Thoracic aorta (tissue), 2 donors: ENCODE measurements at places on chromosomes 1 and 21. TPM values are rescaled to one million over a fixed set of nuclear protein-coding genes. Genes with fewer than 3 reads are reported as not detected.

GRCh38 chr1:213123536-213123935 is 72.5 kb downstream of the RPS6KC1 start:
- no peak overlapping the region for H3K27ac ChIP-seq
- H3K27me3 ChIP-seq, result no peaks in the 10 kb centered on the region

GRCh38 chr1:78996791-78997190 is 9.7 kb downstream of the ADGRL4 start:
- H3K36me3 ChIP-seq, result no peaks in the 10 kb centered on the region
- no peak overlapping the region for H3K27ac ChIP-seq
- no peak overlapping the region for H3K4me3 ChIP-seq

- no peaks in the 10 kb centered on the region for H3K27me3 ChIP-seq
- H3K27ac ChIP-seq, result no peak overlapping the region
- no peaks in the 10 kb centered on the region for H3K36me3 ChIP-seq
- H3K4me1 ChIP-seq, result peaks cover 13% of the 10 kb centered on the region
- peak overlapping the region; percentile 95 for H3K4me3 ChIP-seq
Observed at GRCh38 chr1:202806845-202807450, 1.3 kb downstream of the KDM5B start.

- H3K27me3 ChIP-seq, result no peaks in the 10 kb centered on the region
- H3K36me3 ChIP-seq, result no peaks in the 10 kb centered on the region
- no peaks in the 10 kb centered on the region for H3K4me1 ChIP-seq
Observed at GRCh38 chr1:178716111-178716510, 8.9 kb upstream of the RALGPS2 start.

- no peaks in the 10 kb centered on the region for H3K4me1 ChIP-seq
- no peak for DNase-seq
Observed at GRCh38 chr1:18603212-18603852, 27.3 kb upstream of the PAX7 start.

DNA sequence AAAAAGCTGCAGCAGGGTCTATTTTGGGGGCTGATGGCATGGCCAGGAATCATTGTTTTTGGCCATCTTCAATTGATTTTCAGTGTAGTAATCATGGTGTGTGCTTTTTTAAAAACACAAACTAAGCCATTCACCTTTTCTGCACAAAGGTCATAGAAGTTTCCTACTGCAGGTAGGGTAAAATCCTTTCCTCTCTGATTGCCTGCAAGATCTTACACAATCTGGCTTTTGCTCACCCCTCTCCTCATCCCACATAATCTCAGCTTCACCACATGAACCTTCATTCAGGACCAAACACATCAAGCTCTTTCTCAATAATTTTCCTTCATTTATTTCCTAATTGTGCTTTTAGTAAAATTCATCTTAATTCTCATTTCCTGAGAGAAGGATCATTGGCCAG is 38.3 kb upstream of the GBP5 start:
- H3K36me3 ChIP-seq, result no peaks in the 10 kb centered on the region
- H3K27ac ChIP-seq, result no peak overlapping the region
- H3K4me3 ChIP-seq, result peak overlapping the region; percentile 10
- no peaks in the 10 kb centered on the region for H3K27me3 ChIP-seq
- H3K4me1 ChIP-seq, result peaks cover 23% of the 10 kb centered on the region

GRCh38 chr1:225897595-225898514 is 8.9 kb upstream of the LEFTY1 start:
- no peak overlapping the region for H3K4me3 ChIP-seq
- no peaks in the 10 kb centered on the region for H3K27me3 ChIP-seq
- no peak overlapping the region for H3K27ac ChIP-seq
- no peaks in the 10 kb centered on the region for H3K36me3 ChIP-seq
- no peak for DNase-seq

- no peak overlapping the region for H3K4me3 ChIP-seq
- peaks cover 7% of the 10 kb centered on the region for H3K36me3 ChIP-seq
- DNase-seq, result no peak
- H3K4me1 ChIP-seq, result peaks cover 21% of the 10 kb centered on the region
- no peak overlapping the region for H3K27ac ChIP-seq
Observed at GRCh38 chr1:161157867-161158266, 1.4 kb upstream of the USP21 start.

DNA sequence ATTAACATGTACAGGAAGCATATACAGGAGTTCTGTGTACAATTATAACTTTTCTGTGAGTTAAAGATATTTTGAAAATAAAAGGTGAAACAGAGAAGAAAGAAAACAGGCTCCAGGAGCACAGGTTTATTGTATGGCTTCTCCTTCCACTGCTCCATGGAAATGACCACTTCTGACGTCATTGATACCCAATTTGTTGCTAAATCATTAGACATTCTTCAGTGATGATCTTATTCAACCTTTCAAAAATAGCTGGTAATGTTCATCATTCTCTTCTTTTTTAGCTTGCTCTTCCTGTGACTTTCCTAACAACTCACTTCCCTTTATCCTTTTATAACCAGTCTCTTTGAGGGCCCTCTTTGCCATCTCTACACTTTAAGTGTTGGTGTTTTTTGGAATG is 77.8 kb downstream of the KCNK2 start:
- no peak overlapping the region for H3K27ac ChIP-seq
- H3K4me1 ChIP-seq, result no peaks in the 10 kb centered on the region
- no peak overlapping the region for H3K4me3 ChIP-seq
- H3K36me3 ChIP-seq, result no peaks in the 10 kb centered on the region
- H3K27me3 ChIP-seq, result no peaks in the 10 kb centered on the region

DNA sequence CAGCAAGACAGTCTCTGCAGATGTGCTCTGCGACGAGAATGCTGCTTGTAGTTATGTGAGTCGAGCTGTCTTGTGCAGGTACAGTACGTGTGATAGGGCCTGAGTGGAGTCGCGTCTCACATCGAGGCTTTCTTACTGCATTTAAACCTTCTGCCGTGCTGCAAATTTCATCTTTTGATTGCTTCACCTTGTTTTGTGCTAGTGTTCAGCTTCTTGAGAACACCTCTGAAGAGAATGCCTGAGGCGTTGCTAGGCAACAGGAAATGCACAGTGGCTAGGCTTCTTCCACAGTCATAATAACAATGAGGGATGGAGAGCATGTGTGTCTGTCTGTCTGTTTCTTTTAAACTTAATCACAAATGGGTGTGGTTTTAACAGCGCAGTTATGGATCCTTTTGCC is 52.9 kb downstream of the MRPS6 start:
- peaks cover 97% of the 10 kb centered on the region for H3K4me1 ChIP-seq
- H3K36me3 ChIP-seq, result peaks cover 4% of the 10 kb centered on the region
- DNase-seq, result no peak
- no peaks in the 10 kb centered on the region for H3K27me3 ChIP-seq
- H3K4me3 ChIP-seq, result no peak overlapping the region

DNA sequence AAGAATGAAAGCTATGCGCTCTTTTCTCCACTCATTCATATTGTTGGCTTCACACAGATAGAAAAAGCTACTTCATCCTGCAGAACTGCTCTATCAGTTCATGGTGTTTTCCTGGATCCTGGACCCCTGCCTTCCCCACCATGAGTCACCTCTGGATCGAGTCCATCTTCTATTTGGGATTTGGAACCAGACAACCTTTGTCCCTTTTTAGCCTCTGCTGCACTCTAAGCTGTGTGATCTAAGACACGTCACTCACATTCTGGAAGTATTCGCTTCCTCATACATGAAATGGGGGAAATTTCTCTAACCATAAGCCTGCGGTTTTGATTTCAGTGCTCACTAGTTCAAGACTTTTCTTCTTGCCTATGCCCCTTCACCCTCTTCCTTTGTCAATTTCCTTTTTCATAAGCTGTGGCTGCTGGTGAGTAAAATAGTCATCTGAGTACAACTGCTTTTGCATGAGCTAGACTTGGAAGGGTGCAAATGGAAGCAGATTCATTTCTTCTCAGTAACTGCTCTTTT is 14.1 kb upstream of the DEGS1 start:
- H3K27ac ChIP-seq, result peak overlapping the region; percentile 72
- H3K4me1 ChIP-seq, result peaks cover 11% of the 10 kb centered on the region
- H3K27me3 ChIP-seq, result no peaks in the 10 kb centered on the region
- peak overlapping the region; percentile 2 for H3K4me3 ChIP-seq

- H3K27me3 ChIP-seq, result no peaks in the 10 kb centered on the region
- peaks cover 87% of the 10 kb centered on the region for H3K4me1 ChIP-seq
- no peak for DNase-seq
- H3K4me3 ChIP-seq, result no peak overlapping the region
- peak overlapping the region; percentile 82 for H3K27ac ChIP-seq
Observed at GRCh38 chr1:27542463-27543273, 52.7 kb upstream of the WASF2 start.

- no peak overlapping the region for H3K4me3 ChIP-seq
- no peaks in the 10 kb centered on the region for H3K36me3 ChIP-seq
- no peaks in the 10 kb centered on the region for H3K27me3 ChIP-seq
- no peak for DNase-seq
- no peaks in the 10 kb centered on the region for H3K4me1 ChIP-seq
- H3K27ac ChIP-seq, result no peak overlapping the region
Observed at GRCh38 chr1:175665616-175666015, 77.8 kb downstream of the TNR start.

GRCh38 chr21:28485301-28486022 is 507.2 kb downstream of the LTN1 start:
- H3K27ac ChIP-seq, result peak overlapping the region; percentile 73
- no peak overlapping the region for H3K4me3 ChIP-seq
- H3K27me3 ChIP-seq, result no peaks in the 10 kb centered on the region
- peaks cover 26% of the 10 kb centered on the region for H3K4me1 ChIP-seq
- H3K36me3 ChIP-seq, result no peaks in the 10 kb centered on the region
- DNase-seq, result no peak

DNA sequence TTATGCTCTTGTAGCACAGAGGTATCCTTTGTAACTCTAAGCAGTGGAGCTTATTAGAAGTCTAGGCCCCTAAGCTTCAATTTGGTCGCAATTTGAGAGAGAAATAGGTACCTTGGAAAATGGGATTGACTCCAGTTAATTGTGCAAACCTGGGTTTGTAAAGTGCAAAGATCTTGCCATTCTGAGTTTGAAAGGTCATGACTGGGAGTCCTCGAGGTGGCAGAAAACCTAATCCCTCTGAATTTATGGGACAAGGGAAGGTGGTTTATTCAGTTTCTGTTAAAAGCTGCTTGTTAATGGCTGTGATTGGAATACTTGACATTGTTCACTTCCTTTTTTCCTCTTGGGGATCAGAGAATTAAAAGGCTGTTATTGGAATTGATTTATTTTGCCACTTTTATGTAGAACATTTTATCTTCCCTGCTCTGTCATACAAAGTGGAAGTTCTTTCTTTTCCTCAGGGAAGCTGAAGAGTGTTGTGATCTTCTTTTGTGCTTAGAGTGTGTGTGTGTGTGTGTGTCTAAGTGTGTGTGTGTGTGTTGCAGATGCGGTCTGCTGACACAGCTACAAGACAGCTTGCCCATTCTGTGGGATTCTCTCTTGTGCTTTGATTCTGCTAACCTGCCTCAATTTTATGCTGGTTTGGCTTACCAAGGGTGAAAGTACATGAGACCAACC is 144.5 kb downstream of the SPATA46 start:
- DNase-seq, result no peak
- H3K27ac ChIP-seq, result no peak overlapping the region
- H3K4me1 ChIP-seq, result peaks cover 10% of the 10 kb centered on the region

GRCh38 chr1:56566061-56566744 is 13.2 kb downstream of the PLPP3 start:
- peaks cover 15% of the 10 kb centered on the region for H3K4me1 ChIP-seq
- H3K27me3 ChIP-seq, result no peaks in the 10 kb centered on the region
- DNase-seq, result no peak
- H3K4me3 ChIP-seq, result no peak overlapping the region
- no peaks in the 10 kb centered on the region for H3K36me3 ChIP-seq
- no peak overlapping the region for H3K27ac ChIP-seq

GRCh38 chr1:30376054-30376697 is 347.2 kb downstream of the MATN1 start:
- DNase-seq, result no peak
- H3K4me1 ChIP-seq, result no peaks in the 10 kb centered on the region
- no peaks in the 10 kb centered on the region for H3K36me3 ChIP-seq
- H3K4me3 ChIP-seq, result no peak overlapping the region
- no peak overlapping the region for H3K27ac ChIP-seq

GRCh38 chr1:155064111-155064831 is 731 bp downstream of the EFNA4 start:
- H3K27ac ChIP-seq, result no peak overlapping the region
- peaks cover 4% of the 10 kb centered on the region for H3K36me3 ChIP-seq
- peaks cover 35% of the 10 kb centered on the region for H3K4me1 ChIP-seq
- DNase-seq, result no peak

DNA sequence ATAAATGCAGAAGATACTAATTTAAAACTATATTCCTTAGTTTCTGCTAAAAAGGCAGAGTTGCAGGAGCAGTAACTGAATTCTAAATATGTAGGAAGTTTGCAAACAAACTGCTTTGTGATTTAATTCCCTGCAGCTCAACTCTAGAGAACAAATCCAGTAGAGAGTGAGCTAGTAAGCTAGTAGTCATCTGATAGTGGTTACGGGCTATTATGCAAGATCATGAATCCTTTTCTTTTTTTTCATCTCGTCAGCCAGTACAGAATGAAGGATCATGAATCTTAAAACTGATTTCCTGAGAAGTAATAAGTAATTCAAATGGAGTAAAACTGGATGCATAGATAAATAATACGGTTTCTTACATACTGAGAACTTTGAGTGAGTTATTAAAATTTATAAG is 3.3 kb downstream of the DPH5 start:
- H3K4me3 ChIP-seq, result no peak overlapping the region
- DNase-seq, result no peak
- H3K36me3 ChIP-seq, result no peaks in the 10 kb centered on the region

DNA sequence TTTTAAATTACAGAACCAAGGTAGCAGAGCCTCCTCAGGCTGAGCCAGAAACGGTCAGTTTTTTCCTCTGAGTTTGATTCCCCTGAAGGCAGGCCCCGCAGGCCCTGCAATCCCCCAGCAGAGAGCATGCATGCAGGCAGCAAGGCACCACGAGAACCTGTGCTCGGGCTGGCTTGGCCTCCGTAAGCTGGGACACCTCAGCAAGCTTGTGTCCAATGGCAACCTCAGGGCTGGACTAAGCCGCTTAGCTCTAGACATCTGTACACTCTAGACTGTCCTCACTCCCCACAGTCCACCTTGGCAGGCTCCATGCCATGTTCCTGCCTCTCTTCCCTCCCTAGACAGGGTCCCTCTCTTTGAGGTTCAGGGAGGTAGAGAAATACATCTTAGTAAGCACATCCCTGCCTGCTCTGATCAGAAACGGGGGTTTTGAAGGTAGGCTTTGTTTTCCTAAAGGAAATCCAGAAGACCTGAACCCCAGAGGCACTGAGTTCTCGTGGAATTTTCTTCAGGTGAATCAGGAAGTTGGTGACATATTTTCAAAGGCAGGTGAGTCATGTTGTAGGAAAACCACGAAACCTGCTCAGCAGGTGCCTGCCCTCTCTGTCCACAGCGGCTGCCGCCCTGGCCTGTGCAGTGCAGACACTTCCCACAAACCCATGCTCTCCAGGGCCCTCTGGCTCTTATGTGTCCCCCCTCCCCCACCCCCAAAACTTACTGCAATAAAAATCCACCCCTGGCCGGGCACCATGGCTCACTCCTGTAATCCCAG is 7.0 kb downstream of the TMEM63A start:
- H3K27ac ChIP-seq, result no peak overlapping the region
- no peaks in the 10 kb centered on the region for H3K27me3 ChIP-seq
- peaks cover 36% of the 10 kb centered on the region for H3K4me1 ChIP-seq

The GBP5 gene
- 7.3 TPM for total RNA-seq

The CR2 gene
- not detected for total RNA-seq

The UBE2Q1 gene
- total RNA-seq, result 49.5 TPM

The BSND gene
- total RNA-seq, result not detected

The TEX35 gene
- not detected for total RNA-seq

The SYT14 gene
- not detected for total RNA-seq

The C1orf122 gene
- 33.9 TPM for total RNA-seq

The ERRFI1 gene
- total RNA-seq, result 101 TPM

The KCNJ9 gene
- total RNA-seq, result not detected

The MAB21L3 gene
- not detected for total RNA-seq

The CDA gene
- 3.0 TPM for total RNA-seq

The OSCP1 gene
- 11.5 TPM for total RNA-seq

The PTP4A2 gene
- 237 TPM for total RNA-seq

The SLFNL1 gene
- 0.68 TPM for total RNA-seq
